ENCODE measurements at places on chromosomes 11 and 22.

- DNase-seq: no peak
Measured at GRCh38 chr22:22430111-22430820, 78.3 kb downstream of the ZNF280B start.

- no peak for DNase-seq
Measured at GRCh38 chr22:26903030-26903856, 245.9 kb downstream of the MIAT start.

- DNase-seq: no peak
Measured at GRCh38 chr11:126696982-126697381, 303.6 kb downstream of the KIRREL3 start.

DNA sequence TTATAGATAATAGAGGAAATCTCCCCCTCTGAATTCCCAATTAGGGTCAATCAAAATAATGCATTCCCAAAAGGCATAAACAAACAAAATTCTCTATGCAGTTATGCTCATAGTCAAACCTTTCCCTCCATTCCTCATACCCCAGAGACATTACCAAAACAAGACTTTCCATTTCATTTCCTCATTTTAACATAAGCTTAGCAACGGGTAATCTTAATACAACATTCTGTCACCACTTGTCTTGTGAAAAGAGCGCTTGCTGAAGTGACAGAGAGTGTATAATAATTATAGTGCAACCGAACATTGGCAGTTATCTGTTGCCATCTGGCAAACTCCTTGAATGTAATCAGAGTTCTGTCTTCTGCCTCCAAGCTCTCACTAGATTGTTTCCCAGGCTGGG lies 1.2 kb upstream of the SLN start:
- DNase-seq: no peak

DNA sequence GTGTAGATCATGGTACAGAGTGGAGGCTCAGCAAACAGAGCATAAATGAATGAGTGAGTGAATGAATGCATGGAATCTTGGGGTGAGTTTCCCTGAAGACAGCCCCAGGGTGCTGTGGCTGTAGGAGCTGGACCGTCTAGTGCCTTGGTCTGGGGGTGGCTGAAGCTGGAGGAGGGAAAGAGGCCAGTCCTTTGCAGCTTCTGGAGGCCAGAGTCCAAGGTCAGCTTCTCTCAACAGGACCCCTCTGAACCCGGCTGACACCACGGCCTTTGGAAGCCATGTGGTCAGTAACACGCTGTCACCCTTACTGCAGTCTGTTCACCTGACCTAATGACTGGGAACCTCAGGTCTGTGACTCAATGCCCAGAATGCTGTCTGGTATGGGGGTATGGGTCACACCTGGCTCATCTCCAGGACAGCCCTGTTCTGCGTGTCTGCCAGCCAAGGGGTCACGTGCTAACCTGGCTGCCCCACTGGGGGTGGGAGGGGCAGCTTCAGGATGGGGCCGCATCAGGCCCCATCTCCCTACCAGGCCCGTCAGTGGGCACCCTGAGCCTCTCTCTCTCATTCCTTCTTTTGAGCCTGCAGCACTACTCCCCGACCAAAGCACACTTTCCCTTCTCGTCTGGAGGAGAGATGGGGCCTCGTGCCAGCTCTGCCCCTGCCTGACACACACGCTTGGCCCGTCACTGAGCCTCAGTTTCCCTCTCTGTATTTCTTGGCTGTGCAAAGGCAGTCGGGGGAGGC lies 24.1 kb upstream of the CHKA start:
- no peak for DNase-seq

- DNase-seq: no peak
Measured at GRCh38 chr11:17986007-17986710, 26.7 kb downstream of the SERGEF start.

DNA sequence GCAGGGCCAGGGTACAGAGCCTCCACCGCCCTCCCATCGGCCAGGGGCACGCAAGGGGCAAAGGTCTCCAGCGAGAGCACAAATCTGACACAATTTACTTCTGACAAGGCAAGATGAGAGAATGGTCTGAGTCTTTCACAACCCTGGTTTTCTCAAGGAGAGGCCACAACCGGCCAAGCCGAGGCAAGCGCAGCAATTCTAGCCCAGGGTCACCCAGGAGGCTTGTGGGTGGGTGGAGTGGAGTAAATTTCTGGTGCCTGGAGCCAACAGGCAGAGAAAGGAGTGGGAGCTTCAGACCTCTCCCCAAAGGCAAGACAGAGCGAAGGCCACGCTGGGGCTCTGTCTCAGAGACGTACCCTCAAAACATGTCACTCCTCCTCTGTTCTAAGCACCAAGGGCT lies 9.3 kb downstream of the LARGE2 start:
- DNase-seq: no peak

GRCh38 chr22:35834061-35834460 lies 116.4 kb downstream of the APOL5 start:
- DNase-seq: no peak

GRCh38 chr11:45949992-45950407 lies 27.5 kb downstream of the LARGE2 start:
- DNase-seq: no peak

DNA sequence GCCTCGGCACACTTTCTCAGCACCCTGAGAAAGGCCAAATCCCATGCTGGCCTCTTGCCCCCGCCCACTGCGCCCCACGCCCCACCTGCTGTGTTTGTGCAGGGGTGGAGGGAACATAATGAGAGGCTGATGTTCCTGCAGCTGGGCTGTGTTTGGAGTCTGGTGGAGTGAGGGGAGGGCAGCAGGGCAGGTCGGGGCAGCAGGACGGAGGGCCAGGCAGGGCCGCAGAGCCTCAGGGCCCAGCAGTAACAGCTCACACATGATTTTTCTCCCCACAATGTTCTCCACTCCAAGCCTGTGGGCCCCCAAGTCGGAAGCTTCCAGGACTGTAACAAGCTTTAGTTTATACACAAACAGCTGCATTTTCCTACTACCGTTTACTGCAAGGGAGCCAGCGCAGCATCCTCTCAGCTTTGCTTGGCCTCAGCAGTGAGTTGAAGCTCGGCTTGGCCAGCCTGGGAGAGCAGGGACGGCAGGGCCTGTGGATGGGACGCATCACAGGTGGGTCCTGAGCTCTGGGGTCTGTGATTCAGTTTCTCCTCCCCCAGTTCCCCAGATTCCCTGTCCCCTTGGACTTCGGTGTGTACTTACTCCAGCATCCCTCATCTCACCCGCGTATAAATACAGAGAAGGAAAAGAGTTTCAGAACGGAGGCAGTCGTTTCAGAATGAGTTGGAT lies 51.0 kb downstream of the RPUSD4 start:
- DNase-seq: no peak

DNA sequence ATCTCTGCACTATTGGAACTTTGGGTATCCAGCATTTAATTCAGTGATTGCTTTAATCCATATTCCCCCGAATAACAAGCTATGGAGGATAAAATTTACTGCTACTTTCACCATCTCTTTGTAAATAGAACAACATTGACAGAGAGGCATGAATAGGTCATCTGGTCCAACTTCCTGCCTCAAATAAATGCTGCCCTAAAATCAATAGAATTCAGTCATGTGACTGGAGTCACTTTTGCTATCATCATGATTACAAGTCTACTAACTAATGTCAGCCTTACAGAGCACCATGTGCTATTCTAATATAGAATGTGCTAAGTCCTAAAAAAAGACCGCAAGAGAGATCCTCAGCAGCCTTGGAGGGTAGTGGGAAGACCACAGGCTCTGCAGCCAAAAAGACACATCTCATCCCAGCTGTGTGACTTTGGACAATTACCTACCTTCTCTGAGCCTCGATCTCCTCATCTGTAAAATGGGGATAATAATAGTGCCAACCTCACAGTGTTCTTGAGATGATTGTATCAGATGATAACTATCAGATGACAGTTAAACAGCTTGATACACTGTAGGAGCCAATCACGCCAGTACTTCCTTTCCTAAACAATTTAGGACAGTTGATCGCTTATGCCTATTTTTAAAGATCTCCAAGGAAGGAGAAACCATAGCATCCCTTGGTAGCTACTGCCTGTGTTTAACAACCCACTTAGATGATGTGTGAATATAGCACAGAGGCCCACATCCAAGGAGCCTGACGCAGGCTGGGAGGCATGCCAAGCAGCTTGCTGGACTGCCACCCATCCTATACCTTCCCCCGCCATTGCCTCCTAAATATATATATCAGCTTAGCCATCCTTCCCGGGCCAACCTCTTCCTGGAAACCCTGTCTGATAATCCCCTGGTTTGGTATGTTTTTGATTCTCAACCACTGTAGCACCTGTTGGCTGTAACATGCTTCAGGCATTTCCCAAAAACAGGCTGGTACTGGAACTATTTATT lies 77.3 kb upstream of the PHF21A start:
- no peak for DNase-seq

DNA sequence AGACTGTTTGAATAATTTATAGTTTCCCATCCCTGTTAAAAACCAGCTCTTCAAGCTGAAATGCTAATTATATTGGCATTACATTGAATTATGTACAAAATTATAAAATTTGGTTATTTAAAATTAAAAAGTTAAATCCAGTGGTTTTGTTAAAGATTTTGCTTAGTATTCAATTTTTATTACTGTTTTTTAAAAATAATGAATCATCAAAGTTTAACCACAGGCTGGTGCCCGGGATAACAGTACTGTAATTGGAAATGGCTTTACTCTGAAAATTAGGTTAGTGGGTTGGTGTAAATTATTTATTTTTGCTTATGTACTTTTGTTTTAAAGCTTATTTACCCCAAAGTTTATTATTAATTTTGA lies 45.4 kb upstream of the WEE1 start:
- no peak for DNase-seq

GRCh38 chr11:120146413-120147093 lies 8.6 kb upstream of the TRIM29 start:
- DNase-seq: no peak

GRCh38 chr11:76752321-76753143 lies 30.6 kb upstream of the TSKU start:
- DNase-seq: no peak

DNA sequence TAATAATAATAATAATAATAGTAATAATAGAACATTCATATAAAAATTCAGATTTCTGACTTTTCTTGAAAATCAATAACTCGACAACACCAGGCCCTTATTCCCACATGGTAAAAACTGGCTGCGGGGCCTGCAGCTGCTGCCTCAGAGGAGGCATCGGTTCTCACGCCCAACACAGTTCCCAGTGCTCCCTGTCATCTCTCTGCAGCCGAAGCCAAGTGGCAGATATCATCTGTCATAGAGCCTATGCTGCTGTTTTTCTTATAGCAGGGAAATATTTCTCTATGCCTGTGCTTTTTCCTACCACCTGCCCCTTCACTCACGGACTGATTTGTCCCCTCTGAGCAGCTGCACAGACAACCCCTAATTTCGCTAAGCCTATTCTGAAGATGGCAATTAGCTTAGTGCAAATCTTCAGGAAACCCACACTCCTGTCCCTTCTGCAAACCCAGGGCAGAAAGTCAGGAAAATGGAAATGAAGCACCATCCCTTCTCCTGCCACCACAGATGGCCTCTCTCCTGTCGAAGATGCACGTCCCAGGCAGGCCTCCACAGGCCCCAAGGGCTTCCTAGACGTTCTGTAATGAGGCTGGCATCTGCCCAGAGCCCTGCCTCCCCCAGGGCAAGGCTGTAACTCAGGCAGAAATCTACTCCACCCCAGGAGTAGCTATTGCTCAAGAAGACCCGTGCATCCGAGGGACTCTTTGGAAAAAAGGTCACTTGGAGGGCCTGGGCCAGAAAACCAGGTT lies 66.7 kb downstream of the SYN3 start:
- no peak for DNase-seq

GRCh38 chr11:46330154-46330553 lies 17.1 kb upstream of the DGKZ start:
- no peak for DNase-seq

GRCh38 chr11:85663080-85663752 lies 1.7 kb downstream of the CREBZF start:
- no peak for DNase-seq

DNA sequence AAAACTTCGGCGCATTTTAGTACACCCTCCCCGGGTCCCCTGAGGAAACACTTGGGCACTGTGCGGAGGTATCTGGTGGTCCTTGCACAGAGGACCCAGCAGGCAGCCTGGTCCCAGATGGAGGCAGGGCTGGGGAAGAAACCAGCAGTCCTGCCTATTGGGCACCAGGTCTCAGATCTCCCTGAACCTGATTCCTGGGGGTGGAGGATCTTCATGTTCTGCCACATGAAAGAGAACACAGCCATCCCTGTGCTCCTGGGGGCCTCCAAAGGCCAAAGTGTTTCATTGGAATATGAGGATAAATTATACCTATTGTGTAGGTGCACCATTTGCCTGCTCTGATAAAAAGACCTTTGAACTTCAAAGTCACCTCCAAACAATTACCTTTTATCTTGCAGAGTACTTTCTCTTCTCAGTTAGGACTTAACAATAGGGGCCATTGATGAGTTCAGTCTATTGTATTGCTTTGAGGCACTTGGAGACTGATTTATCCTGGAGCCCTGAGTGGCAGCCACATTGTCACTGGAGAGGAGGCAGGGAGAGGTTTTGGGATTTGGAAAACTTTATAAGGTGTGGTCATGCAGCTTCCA lies 1.8 kb downstream of the RCN1 start:
- DNase-seq: no peak

GRCh38 chr11:102458548-102458947 lies 6.0 kb upstream of the TMEM123 start:
- no peak for DNase-seq

DNA sequence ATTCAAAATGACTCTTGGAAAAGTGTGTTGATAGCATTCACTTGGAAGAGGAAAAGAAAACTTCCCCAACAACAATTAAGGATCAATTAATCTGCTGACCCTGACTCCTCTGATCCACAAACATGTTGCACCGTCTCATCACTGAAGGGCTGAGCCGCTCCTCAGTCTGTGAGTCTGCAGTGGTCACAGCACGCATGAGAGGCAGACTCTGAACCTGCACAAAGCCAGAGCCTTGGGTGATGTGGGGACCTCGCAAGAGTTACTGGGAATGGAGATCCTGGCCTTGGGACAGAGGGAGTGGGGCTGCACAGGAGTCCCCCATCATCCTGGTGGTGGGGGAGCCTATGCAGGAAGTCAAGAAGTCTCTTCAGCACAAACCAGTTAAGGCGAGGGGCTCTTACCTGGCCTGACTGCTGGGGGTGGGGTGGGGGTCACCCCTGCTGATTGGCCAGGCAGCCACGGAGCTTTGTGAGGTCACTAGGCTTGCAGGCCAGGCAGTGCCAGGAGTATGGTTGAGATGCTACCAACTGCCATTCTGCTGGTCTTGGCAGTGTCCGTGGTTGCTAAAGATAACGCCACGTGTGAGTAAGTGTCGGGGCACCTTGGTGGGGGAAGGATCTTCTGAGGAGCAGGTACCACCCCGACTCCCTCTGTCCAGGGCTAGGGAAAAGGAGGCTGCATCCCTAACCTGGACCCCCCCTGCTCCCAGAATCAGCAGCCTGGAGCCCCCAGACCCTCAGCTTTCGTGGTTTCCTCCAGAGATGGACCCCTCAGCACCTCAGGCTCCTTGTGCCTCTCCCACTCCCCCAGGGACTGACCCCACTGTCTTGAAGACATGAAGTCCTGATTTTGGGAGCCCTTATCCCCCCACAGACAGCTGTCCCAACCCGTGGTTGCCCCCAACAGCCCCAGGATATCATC lies at the start of gene ACR:
Gene ACR, plus strand, starts transcription at position 477 of the 921 bp plus-strand sequence. Its CDS starts 32 bp downstream, at position 509.
- DNase-seq: no peak

- no peak for DNase-seq
Measured at GRCh38 chr11:44632466-44633123, 67.1 kb downstream of the CD82 start.

GRCh38 chr11:9594267-9595046 lies 21.0 kb downstream of the WEE1 start:
- no peak for DNase-seq

GRCh38 chr22:37193629-37194191 lies 5.7 kb upstream of the C1QTNF6 start:
- DNase-seq: no peak
